Psoas muscle (tissue), 8 donors: ENCODE measurements at places on chromosomes 5 and 9.

GRCh38 chr9:7147121-7148090, 389.6 kb downstream of the KDM4C start:
- peak; percentile 57 for DNase-seq

DNA sequence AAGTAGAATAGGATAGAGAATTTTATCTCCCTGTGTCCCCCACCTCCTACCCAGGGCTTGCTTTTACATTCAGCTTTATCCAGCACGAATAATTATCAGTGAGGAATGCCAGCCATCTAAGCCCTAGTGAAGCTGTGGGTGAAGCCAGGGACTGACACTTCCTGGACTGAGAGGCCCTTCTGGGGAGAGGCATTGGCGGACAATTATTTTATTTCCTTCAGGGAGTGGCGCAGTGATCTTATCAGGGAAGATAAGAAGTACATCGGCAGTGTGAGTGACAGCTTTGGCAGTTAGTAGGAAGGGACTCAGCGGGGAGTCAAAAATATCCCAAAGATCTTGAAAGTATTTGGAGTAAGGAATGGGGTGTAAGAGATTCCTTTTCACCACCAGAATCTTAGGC, 34.9 kb upstream of the RPS23 start:
- no peak for DNase-seq

DNA sequence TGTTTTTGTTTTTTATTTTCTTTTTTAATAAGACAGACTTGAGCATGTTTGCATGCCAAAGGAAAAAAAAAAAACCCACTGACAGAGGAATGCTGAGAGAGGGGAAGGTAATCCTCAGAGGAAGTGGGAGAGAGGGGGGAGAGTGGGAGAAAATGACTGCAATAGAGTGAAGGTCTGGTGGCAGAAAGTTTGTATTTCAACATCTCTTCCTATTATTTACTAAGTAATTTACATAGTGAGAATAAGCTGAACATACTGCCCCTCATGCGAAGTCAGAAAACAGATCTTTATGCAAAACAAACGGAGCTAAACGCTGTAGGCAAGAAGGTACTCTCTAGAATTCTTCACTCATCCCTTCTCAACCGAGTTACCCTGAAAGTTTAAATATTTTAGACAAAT, 45.0 kb downstream of the ELL2 start:
- DNase-seq = no peak

- DNase-seq = no peak
Measured at GRCh38 chr5:14471507-14471906, 110.1 kb upstream of the OTULINL start.

DNA sequence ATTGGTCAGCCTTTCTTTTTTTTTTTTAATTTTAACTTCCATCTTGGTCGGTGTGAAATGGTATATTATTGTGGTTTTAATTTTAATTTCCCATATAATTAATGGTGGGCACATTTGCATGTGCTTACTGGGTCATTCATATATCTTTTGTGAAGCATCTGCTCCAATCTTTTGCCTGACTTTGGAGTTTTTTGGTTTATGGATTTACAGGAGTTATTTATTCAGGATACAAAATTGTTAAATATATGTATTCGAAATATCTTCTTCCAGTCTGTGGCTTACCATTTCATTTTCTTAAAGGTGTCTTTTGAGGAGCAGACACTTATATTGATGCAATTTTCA, 682 bp upstream of the RIGI start:
- no peak for DNase-seq

- DNase-seq = no peak
Measured at GRCh38 chr5:148884339-148885020, 58.1 kb downstream of the ADRB2 start.

DNA sequence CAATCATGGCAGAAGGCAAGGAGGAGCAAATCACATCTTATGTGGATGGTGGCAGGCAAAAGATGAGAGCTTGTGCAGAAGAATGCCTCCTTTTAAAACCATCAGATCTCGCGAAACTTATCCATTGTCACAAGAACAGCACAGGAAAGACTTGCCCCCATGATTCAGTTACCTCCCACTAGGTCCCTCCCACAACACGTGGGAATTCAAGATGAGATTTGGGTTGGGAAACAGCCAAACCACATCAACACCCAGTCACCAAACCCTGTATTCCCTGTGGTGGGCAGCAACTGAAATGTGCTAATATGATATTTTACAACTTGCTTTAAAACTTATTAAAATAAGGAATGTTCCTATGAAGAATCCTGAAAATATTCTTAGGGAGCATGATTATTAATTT, 54.2 kb downstream of the RASGRF2 start:
- DNase-seq = no peak

GRCh38 chr5:160312134-160312959, at the start of gene CCNJL:
Gene CCNJL (minus strand): TSS chr5:160312564. CDS start chr5:160311923, 641 bp downstream.
- peak; percentile 39 for DNase-seq
